Activated CD4-positive, alpha-beta T cell treated with anti-CD3 and anti-CD28 coated beads, Interleukin-10, Interleukin-2, amounts not matched to agents 100 ng/mL and 50 ng/mL, durations not matched to agents 16 hours and 8 hours (primary cell): ENCODE measurements at places on chromosomes 12 and 14.

DNA sequence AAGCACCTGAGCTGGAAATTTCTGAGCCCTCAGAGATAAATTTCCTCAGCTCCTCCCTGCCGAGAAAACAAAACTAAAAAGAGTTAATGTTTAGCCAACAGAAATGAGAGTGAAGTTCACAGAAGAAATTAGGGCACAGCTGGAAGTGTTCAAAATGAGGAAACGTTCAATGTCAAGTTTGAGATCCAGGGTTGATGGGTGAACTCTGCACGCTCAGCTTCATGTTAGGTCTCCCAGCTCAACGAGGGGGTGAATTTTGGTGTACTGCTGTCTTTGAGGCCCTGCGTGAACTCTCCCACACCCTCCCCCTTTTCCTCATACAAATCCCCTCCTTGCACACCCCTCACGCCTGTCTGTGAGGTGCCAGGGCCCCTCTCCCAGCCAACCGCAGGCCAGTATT lies 13.3 kb upstream of the OAS3 start:
- no peak for DNase-seq

- no peak for DNase-seq
These were observed 117.2 kb downstream of the NUAK1 start for GRCh38 chr12:106021516-106021915.

- no peak for DNase-seq
These were observed 48.8 kb downstream of the LRTM2 start for GRCh38 chr12:1869145-1869544.

GRCh38 chr14:70888681-70889175 lies 18.5 kb upstream of the PCNX1 start:
- peak; percentile 48 for DNase-seq

DNA sequence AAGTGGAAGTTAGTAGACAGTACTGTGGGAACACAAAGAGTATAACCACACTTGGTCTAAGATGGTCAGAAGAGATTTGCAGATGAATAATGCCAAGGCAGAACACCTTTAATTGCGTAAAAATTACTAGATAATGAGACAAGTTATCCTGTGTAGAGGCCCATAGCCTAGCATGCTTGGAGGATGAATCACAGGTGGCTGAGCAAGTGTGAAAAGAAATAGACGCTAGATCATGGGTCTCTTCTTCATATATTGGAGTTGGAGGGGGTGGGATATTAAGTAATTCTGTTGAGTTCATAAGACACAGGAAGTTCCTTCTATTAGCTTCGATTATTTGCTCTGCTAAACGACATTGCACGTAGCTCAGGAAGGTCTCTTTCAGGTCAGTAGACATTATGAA lies 454.3 kb upstream of the LMO3 start:
- DNase-seq: no peak

DNA sequence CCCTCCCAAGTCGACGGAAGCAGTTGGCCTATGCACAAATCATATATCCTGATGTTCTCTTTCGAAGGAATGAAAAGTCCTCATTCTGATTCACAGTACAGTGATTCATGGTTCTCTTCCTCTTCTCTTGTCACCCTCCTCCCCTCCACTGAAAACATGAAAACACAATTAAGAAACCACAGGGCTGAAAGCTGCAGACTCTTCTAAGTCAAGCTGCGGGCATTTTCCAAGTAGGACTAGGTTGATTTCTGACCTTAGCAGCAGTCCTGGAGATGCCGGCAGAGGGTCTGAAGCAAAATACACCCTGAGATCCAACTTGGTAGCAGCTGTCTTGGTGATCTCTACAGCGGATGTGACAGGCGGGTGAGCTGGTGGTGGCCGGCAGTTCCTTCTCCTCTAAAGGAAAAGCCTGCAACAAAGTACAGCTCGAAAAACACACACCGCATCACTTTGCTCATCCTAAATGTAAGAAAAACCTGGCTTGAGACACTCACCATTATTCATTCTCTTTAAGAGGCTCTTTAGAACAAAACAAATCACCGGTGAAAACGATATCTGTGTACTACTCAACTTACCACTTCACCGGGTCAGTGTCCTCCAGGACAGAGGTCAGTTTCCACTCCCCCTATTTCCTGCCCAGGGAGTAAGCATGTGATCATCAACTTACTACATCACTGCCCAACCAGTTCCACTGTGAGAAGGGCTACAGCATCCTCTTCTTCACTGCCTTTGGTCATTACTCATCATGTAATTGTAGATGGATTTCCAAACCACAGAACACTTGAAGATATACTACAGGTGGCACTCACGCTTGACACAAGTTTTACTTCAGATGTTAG lies 6.0 kb downstream of the TMCC3 start:
- peak; percentile 61 for DNase-seq

DNA sequence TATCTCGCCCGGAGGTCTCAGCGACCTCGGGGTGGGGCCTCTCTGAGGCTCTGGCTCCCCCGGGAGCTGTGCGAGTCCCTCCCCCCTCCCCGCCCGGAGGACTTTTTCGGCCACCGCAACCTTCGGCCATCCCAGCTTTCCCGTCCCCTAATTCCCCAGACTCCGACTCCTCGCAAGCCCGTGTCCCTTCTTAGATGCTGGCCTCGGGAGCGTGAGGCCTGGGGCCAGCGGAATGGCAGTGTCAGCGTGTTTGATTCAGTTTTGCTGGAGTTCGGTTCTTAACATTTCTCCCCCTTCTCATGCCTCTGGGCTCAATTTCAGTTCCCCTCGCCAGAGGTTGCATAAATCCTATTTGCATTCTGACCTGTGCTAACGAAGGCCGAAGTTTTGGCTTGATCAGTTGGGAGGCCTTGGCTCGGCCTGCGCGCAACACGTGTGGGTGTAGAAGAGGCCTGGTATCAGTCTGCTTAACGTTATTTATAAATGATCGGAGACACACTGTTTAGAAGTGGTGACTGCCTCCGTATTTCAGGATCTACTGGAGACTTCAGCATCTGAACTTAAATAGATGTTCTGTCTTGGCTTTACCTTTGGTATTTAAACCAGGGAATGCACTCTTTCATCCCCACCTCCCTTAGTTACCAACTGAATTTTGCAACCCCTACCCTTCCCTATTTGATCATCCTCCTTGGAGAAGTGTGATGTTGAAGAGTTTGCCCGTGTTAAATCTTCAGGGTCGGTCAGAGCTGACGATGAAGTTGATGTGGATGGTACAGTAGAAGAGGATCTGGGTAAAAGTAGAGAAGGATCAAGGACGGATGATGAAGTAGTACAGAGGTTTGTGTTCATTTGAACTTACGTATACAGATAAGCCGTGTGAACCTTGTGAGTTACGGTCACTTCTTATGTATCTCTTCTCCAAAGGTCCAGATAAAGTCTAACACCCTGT lies 851 bp downstream of the HSP90B1 start:
- DNase-seq: no peak

DNA sequence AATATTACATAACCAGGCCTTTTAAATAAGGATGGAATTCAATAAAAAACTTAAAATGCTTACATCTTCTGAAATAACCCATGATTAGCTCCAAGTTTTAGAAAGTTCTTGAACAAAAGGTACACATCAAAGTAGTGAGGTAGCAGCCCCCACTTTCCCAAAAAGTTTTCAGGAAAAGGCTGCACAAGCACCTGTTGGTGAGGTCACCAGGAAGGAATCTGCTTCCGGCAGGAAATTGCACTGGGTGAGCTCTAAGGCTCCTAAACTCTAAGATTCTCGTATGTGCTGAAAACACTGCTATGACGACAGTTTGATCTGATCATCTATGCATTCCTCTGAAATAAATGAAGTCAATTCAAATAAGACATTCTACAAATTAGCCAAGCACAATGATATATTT lies 34.3 kb upstream of the TTC7B start:
- no peak for DNase-seq

DNA sequence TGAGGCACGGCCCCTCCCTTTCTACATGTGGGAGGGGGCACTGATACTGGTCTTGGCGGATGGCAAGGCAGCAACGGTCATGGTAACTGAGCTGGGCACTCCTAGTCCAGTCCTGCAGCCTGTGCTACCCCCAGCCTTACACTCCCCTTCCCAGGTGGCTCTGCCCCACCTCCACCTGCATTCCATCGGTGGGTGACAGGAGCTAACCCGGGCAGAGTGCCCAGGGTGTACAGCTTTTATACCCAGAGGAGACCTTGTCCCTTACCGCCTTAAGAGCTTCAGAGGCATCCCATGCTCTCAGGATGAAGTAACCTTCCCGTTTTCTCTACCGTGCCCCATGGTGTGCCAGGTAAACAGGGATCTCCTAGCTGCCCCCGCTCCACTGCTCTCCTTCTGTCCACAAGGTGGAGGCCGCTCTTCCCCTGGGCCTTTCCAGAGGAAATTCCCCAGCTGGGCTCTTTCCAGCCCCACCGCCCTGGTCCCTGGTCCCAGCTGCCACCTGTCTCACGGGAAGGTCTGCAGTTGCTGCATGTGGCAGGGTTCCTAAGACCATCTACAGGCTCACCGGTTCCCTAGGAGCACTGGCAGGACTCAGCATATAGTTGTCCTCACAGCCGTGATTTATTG lies 20.5 kb downstream of the BRI3BP start:
- no peak for DNase-seq

- DNase-seq: no peak
These were observed 27.4 kb downstream of the SRRM4 start for GRCh38 chr12:119008691-119009221.

GRCh38 chr14:105448706-105449111 lies 25.9 kb upstream of the CRIP2 start:
- peak; percentile 60 for DNase-seq

- no peak for DNase-seq
These were observed 16.7 kb upstream of the AQP2 start for GRCh38 chr12:49933796-49934195.

DNA sequence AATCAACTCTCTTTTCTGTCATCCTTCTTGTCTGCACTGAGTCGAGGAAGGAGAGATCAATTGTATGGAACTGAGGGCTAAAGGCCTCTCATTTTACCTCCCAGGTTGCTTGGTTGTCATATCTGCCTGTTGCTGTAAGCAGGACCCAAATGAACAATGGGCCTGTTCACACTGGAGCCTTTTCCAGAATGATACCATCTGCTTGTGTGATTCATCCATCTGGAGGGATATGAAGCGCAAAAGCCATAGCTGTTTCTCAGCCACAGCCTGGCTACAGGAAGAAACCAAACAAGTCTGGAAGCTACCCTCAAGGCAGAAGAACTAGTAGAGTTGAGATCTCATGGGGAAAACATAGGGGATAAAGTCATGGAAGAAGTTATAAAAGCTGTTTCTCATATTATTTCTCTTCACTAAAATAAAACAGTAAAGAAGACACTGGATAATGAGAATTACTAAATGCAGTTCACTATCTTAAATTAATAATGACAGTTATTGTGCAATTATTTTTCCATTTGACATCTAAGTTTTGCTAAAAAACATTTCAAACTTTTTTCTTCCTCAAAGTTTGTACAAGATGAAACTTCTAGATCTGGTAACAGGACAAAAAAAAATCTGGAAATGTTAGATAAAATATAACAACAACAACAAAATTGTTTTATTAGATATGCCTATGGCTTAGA lies 106.3 kb downstream of the SPTSSA start:
- no peak for DNase-seq
